ENCODE measurements at places on chromosomes 1 and 21. TPM values are rescaled to one million over a fixed set of nuclear protein-coding genes. Genes with fewer than 3 reads are reported as not detected.

TDRD10 gene
- total RNA-seq, result 2.2 TPM

BTG3 gene
- total RNA-seq, result 1.3 TPM

GRCh38 chr1:54299037-54299436, 99.1 kb downstream of the MRPL37 start:
- DNase-seq, result no peak

DNA sequence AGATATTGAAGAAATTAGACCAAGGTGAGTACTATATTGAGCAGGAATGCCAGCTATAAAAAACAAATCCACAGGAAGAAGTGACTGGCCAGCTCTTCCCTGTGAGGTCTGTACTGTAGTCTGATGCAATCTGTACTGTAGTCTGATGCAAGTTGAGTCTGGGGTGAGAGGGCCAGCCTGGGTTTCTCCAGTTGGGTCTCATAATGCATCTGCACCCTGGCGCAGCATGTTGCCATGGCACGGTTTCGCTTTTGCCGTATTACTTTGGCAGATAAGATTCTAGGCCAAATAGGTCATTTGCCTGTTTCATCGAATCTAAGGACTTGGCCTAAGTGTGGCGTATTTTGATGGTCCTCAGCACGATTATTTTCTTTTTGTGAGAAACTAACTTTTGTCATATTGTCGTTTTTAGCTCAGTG, 24.4 kb upstream of the PGD start:
- DNase-seq, result no peak

GRCh38 chr1:205422993-205423642, 1.3 kb upstream of the LEMD1 start:
- no peak for DNase-seq

NFASC gene
- total RNA-seq, result 2.7 TPM
